ENCODE measurements at places on chromosomes 1 and 21.

GRCh38 chr1:64263335-64263734 is 59.9 kb downstream of the UBE2U start:
- peak; percentile 96 for DNase-seq

GRCh38 chr1:112714313-112715263 is 544 bp downstream of the PPM1J start:
- no peak for DNase-seq

GRCh38 chr1:14598007-14598497 is 433 bp upstream of the KAZN start:
- no peak for DNase-seq

- no peak for DNase-seq
These were observed 73.8 kb downstream of the MRPL37 start for GRCh38 chr1:54273795-54274163.

DNA sequence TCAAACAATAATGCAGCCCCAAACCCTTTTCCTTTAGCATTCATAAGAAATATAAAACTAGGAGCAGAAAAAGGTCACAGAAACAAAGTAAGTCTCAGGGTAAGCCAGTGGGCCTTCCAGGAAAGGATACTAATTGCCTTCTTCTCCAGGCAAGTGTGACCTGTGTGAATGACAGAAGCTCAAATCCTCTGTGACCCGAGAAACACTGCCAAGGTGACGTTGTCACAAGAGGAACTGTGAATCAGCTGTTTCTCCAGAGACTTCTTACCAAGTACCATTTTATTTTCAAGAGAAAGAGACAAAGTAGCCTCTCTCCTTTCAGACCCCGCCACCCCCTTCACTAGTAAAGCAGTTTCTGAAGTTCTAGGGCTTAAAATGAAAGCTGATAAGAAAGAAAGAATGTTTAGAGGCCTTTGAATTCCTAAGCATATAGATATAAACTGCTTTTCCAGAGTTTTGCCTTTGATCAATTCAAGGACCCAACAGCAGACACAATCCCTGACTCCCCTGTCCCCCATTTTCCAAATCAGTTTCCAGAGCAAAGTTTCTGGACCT is 155.6 kb downstream of the NUF2 start:
- no peak for DNase-seq

DNA sequence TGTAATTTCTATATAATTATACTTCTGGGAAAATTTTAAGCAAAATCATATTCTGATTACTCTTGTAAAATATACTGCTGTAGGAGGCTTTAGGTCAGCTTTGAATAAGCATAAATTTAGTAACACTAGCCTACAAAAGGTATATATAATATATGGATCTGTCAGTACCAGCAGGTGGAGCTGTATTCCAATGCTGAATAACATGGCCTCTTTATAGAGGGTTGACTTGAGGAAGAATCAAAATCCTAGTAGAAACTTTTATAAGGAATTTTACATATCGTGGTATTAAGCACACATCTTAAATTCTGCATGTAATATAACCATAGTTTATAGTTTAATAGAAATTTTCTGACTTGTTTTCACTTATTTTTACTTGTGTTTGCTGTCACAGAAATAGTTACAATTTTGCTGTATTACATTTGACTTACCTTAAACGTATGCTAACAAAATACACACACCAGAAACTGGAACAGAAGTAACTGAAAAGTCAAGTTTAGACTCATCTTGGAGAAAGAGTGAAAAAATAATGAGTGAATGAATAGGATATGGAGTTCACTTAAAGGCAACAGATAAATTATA is 79.3 kb downstream of the HMCN1 start:
- DNase-seq: no peak
